KBM-7 (cell line): ENCODE measurements at places on chromosomes 6 and 20.
A peak's percentile ranks its signal among the peaks of the same experiment; 100 is the strongest.

- no peak for DNase-seq
These were observed 3.6 kb upstream of the MYO6 start for GRCh38 chr6:75745404-75745803.

GRCh38 chr6:43667245-43668150 is 20.1 kb downstream of the MRPS18A start:
- DNase-seq = peak; percentile 90

DNA sequence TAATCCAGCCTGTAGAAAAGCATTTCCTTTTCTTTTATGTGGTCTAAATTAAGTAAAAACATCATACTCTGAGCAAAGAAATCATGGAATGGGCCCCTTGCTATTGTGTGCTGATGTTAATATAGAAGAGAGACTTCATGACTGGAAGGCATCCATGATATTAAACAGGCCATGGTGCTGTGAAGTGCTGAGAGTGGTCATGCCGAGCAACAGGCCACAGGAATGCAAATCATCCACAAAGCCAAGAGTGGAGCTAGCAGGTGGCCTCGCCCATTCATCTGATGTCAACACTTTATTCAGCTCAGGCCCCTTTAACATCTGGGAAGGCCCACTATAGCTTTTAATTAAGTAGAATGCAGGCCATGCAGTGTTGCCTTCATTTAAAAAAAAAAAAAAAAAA is 115.2 kb upstream of the HMGCLL1 start:
- no peak for DNase-seq

GRCh38 chr6:112622036-112622435 is 274.9 kb downstream of the RFPL4B start:
- DNase-seq = no peak

DNA sequence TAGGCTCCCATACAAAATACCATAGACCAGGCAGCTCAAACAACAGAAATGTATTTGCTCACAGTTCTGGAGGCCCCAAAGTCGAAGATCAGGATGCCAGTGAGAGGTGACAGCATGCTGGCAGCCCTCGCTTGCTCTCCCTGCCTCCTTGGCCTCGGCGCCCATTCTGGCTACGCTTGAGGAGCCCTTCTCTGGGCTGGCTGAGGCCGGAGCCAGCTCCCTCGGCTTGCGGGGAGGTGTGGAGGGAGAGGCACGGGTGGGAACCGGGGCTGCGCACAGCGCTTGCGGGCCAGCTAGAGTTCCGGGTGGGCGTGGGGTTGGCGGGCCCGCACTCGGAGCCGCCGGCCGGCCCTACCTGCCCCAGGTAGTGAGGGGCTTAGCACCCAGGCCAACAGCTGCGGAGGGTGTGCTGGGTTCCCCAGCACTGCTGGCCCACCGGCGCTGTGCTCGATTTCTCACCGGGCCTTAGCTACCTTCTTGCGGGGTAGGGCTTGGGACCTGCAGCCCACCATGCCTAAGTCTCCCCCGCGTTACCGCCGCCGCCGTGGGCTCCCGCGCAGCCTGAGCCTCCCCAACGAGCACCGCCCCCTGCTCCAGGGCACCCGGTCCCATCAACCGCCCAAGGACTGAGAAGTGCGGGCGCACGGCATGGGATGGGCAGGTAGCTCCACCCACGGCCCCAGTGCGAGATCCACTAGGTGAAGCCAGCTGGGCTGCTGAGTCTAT is 32.6 kb upstream of the SERPINB9 start:
- DNase-seq = no peak

GRCh38 chr6:116392132-116393013 is 21.6 kb downstream of the DSE start:
- DNase-seq = peak; percentile 54

DNA sequence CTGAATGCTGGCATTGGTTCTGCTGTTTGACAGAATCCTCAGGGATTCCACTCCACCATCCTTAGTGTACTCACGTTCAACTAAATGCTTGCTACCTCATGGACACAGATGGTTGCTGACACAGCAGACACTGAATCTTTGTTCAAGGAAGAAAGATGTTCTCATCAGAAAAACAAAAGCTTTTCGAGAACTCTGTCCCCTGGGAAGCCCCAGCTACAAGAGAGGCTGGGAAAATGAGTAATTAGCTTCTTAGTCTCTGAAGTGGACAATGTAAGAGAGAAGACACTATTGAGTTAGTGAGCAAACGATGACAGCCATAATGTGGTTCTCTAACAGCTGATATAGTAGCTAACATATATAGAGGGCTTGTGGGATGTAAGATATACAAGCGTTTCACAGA is 30.9 kb upstream of the ENPP5 start:
- no peak for DNase-seq

- DNase-seq = no peak
These were observed 64.4 kb upstream of the FUCA2 start for GRCh38 chr6:143575901-143576426.

DNA sequence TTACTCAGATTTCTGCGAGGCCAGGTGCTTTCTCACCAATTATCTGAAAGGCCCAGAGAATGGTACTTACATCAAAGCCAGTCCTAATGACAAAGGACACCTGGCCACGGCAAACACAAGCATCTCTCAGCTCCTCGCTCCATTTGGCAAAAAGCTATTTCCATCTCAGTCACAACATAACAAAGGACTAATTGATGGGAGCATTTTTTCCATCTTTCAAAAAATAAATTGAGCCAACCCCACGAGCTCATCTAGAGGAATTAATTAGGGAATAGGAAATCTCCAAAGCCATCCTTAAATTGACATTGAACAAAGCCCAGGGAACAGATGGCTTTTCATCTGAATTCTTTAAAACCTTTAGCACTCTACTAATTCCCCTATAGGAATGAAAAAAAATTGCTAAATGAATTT is 236.7 kb downstream of the HAO1 start:
- no peak for DNase-seq

DNA sequence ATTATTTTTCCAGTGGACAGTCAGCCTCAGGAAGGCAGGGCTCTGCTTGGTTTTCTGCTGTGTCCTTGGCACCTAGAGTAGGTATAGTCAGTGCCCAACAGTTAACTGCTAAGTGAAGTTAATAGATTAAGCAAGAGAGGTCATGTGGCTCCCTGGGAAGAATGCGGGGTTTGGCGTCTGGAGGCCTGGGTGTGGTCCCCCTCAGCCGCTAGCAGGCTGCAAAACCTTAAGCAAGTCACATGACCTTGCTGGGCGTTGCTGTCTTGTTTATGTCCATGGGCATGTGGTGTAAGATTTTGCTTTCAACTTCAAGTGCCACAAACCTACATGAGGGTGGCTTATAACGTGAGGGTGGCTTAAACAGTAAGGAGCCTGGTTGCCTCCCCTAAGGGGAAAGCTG is 75.5 kb upstream of the SCP2D1 start:
- DNase-seq = no peak

DNA sequence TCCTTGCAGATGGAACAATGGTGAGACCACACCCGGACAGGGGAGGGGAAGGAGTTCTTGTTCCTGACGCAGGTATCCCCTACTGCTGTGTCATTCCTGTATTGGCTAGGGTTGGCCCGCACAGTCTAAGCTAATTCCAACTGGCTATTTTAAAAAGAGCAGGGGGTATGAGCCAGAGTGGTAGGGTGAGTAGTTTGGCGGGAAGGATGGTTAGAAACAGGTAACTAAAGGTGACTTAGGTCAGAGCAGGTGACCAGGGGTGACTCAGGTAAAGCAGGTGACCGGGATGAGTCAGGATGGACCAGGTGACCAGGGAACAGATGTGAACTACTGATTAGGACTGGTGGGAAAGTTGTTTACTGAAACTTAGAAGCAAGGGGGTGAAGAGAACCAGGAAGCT is 58.0 kb downstream of the ZNF292 start:
- no peak for DNase-seq

DNA sequence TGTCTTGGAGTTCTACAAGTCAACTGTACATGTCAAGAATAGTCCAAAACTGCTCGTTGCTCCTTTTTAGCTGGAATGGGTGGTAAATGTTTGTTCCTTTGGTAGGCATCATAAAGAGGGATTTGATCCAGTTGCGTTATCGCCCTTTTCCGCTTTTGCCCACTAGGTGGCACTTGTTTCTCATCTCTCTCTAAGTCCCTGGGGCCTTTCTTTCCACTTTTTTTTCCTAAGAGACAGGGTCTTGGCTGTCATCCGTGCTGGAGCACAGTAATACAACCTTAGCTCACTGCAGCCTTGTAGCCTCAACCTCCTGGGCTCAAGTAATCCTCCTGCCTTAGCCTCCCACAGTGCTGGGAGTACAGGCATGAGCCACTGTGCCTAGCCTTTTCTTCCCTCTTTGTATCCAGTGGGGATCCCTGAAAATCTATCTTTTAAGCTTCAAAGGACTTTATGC is 20.7 kb downstream of the GTPBP2 start:
- DNase-seq = peak; percentile 83

DNA sequence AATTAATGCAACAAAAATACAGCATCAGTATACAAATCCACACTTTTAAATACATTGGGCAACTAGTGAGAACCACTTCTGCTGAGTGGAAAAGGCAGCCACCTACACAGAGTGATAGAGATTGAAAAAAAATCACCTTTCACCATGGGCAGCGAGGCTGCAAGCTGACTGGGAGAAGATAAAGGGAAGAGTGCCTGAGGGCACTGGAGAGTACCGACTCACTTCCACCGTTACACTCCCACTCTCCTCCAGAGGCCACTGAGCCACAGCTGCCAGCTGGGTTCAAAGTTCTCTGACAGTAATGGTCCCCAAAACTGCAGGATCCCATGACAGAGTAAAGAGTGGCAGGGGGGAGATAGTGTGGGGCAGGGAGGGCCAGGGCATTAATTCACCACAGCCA is 24.1 kb downstream of the PXT1 start:
- DNase-seq = no peak

GRCh38 chr6:136920216-136920615 is 1.9 kb upstream of the SLC35D3 start:
- peak; percentile 35 for DNase-seq

- DNase-seq = peak; percentile 0
These were observed 731.6 kb upstream of the MMS22L start for GRCh38 chr6:98014442-98015201.

DNA sequence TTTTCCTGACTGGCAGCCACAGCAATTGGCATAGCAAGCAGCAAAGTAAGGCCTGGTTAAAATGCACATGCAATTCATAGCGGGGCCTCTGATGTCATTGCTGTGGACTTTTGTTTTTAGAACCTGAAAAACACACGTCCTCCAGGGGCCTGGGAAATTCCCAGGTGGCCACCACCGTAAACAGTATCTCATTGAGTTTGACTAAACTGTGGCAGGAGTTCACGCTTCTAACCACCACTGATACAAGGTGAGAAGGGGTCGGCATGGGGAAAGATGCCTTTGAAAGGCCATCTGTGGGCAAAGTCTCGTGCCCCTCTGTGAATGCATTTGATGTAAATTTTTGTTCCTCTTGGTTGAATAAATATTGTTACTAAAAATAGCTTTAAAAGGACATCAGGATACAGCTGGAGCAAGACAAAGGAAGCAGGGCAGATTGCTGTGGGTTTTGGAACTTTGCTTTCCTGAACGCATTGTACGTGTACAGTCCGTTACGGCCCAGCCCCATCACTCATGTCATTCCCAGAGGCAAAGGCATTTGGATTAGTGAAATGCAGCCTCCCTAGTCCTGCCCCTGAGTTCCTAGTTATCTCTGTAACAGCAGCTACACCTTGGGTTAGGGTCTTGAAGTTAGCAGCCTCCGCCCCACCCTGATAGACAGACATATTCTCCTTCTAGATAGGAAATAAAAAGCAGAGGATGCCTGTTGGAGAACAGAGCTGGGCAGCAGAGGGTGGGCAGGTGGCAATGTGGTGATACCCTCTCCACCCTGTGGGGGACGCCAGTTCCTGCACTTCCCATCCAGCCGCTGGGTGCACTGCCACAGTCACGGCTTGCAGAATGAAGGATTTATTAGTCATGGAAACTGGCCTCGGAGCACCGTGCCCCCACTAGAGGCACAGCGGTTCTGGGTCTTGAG is 80.3 kb downstream of the ZDHHC14 start:
- DNase-seq = peak; percentile 32

- DNase-seq = no peak
These were observed 50.2 kb downstream of the NCOA3 start for GRCh38 chr20:47551841-47552240.

GRCh38 chr20:8951164-8951563 is 117.7 kb upstream of the PLCB4 start:
- no peak for DNase-seq

GRCh38 chr6:128482642-128483041 is 37.8 kb downstream of the PTPRK start:
- no peak for DNase-seq

GRCh38 chr20:18132663-18133062 is 5.0 kb upstream of the KAT14 start:
- no peak for DNase-seq

DNA sequence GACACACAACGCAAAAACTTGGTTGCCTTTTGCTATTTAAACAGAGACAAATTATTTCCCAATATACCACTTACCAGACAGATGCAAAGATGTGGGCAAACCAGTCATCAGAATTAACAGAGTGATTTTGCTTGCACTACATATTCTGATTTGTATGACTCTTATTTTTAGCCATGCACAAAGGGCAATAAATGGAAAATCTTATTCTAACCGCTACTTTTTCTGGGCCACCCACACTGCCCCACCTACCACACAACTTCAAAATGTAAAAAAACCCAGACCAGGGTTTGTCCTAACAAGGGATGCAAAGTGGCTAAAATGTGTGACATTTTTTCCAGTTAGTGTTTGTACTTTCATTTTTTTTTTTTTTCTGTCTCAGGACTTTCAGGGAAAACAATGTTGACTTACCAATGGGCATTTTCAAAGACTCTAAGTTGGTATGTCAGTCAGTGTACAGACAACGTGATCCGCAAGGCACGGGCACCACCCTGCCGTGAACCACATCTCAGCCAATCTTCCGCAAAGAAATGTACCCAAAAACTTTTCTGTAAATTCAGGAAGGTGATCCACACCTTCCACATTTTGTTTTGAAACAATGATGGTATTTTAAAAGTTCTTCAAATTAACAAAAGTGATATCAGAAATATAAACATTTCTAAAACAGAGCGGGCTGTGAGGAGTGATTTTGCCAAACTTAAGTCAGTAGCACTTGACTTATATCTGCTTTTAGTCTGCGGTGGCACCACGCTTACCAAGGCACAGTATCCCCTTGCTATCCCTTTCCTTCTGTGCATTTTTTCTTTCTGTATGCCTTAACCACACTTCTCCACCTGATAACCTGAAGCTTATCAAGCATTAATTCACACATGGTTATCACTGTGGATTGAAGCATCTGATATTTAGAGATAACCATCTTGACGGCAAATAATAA is 185.6 kb downstream of the GJA10 start:
- DNase-seq = no peak

- DNase-seq = no peak
These were observed 68.0 kb upstream of the HIVEP1 start for GRCh38 chr6:11944111-11944510.

GRCh38 chr20:3452690-3453089 is 18.1 kb upstream of the ATRN start:
- DNase-seq = no peak

- DNase-seq = no peak
These were observed 46.6 kb downstream of the ZNF831 start for GRCh38 chr20:59210186-59210585.

GRCh38 chr20:40563296-40563950 is 125.6 kb downstream of the MAFB start:
- DNase-seq = no peak

GRCh38 chr6:6885521-6886170 is 222.1 kb upstream of the RREB1 start:
- peak; percentile 79 for DNase-seq
